ENCODE measurements at places on chromosomes 3 and 15. TPM values are rescaled to one million over a fixed set of nuclear protein-coding genes. Genes with fewer than 3 reads are reported as not detected.

Gene ACKR2
- total RNA-seq: not detected

Gene CHCHD6
- 15.9 TPM for total RNA-seq

DNA sequence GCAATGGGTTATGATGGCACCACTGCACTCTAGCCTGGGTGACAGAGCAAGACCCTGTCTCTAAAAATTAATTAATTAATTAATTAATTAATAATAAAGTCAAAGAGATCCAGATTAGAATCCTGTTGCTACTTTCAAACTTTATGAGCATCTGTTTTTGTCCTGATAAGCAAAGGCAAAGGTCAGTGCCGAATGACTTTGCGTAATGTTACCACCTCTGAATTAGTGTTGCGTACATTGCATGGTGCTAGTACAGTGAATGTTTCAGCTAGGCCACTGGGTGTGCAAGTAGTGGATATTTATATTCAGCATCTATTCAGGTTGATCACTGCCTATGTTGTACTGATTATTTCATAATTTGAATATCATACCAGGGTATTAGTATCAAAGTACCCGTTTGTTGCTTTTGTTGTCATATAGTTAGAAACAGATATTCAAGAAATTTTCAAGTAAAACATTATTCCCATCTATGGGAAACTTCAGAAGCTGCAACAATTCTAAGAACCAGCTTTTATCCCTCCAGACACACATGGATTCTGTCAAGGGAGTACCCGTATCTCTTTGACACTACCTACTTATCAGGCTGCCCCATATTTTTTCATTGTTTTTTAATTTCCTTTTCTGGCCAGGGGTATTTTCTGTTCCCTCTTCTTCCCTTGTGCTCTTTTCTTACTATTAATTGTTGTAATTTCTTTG lies 127.1 kb upstream of the GRM7 start:
- no peak overlapping the region for H3K4me3 ChIP-seq
- DNase-seq: no peak
- H3K27ac ChIP-seq: no peak overlapping the region
- no peaks in the 10 kb centered on the region for H3K27me3 ChIP-seq

DNA sequence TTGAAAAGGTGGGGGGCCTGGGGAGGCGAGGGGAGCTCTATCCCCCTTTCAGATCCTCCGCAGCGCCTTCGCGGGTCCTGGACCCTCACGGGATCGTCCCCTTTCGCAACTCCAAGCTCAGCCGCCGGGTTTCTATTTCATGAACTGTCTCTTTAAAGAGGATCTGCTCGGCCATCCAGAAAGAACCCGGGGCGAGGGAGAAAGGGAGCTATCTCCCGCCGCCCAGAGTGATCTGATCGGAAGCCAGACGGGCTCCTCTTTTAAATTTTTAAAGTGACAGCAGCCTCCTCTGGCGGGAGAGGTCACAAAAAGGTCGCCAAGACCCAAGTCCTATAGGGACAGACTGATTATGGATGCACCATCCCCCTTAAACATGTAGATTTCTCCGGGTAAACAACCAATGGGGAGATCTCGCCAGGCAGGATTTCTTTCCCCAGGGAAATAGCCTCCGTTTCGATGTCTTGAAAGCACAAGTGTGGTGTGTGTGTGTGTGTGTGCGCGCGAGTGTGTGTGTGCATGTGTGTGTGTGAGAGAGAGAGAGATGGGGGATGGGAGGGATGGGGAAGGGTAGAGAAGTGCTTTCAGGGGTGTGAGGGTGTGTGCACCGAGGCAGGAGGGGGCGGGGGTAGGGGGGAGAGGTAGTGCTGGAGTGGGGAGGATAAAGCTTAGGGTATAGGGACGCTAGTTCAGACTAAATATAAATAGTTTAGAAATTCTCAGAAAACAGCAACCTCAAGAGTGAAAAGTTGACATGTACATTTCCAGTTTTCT lies 516.1 kb downstream of the MECOM start:
- H3K27ac ChIP-seq: peak overlapping the region; percentile 59
- no peaks in the 10 kb centered on the region for H3K27me3 ChIP-seq
- peak overlapping the region; percentile 72 for H3K4me3 ChIP-seq
- peaks cover 6% of the 10 kb centered on the region for H3K36me3 ChIP-seq
- peaks cover 19% of the 10 kb centered on the region for H3K4me1 ChIP-seq

GRCh38 chr3:177904621-177905020 lies 631.6 kb upstream of the KCNMB2 start:
- peaks cover 33% of the 10 kb centered on the region for H3K4me1 ChIP-seq
- no peaks in the 10 kb centered on the region for H3K27me3 ChIP-seq

- no peaks in the 10 kb centered on the region for H3K4me1 ChIP-seq
- no peaks in the 10 kb centered on the region for H3K27me3 ChIP-seq
- no peak for DNase-seq
- H3K4me3 ChIP-seq: no peak overlapping the region
- no peak overlapping the region for H3K27ac ChIP-seq
- peaks cover 6% of the 10 kb centered on the region for H3K36me3 ChIP-seq
Measured at GRCh38 chr3:184238246-184238818, 8.9 kb downstream of the VWA5B2 start.

- peaks cover 8% of the 10 kb centered on the region for H3K4me1 ChIP-seq
- no peaks in the 10 kb centered on the region for H3K27me3 ChIP-seq
- H3K4me3 ChIP-seq: no peak overlapping the region
- no peak for DNase-seq
- H3K27ac ChIP-seq: no peak overlapping the region
Measured at GRCh38 chr3:177071496-177072156, 125.7 kb downstream of the TBL1XR1 start.

DNA sequence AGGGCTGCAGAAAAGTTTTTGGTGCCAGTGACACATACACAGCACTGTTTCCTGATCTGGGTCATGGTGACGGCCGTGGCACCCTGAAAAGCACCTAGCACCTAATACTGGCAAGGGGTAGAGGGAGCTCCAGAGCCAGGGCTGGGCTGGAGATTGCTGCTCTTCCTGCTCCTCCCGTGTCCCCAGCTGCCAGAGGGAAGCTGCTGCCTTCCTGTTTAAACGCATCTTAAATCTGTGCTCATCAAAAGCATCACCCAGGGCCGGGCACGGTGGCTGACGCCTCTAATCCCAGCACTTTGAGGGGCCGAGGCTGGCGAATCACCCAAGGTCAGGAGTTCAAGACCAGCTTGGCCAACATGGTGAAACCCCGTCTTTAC lies 156.7 kb upstream of the MEF2A start:
- peak; percentile 34 for DNase-seq
- H3K27ac ChIP-seq: no peak overlapping the region
- no peaks in the 10 kb centered on the region for H3K36me3 ChIP-seq
- no peaks in the 10 kb centered on the region for H3K4me1 ChIP-seq
- no peaks in the 10 kb centered on the region for H3K27me3 ChIP-seq
- H3K4me3 ChIP-seq: no peak overlapping the region
